Activated CD8-positive, alpha-beta T cell treated with anti-CD3 and anti-CD28 coated beads for 36 hours (primary cell): ENCODE measurements at places on chromosomes 1 and 21. TPM values are rescaled to one million over a fixed set of nuclear protein-coding genes. Genes with fewer than 3 reads are reported as not detected.
A peak's percentile ranks its signal among the peaks of the same experiment; 100 is the strongest.

DNA sequence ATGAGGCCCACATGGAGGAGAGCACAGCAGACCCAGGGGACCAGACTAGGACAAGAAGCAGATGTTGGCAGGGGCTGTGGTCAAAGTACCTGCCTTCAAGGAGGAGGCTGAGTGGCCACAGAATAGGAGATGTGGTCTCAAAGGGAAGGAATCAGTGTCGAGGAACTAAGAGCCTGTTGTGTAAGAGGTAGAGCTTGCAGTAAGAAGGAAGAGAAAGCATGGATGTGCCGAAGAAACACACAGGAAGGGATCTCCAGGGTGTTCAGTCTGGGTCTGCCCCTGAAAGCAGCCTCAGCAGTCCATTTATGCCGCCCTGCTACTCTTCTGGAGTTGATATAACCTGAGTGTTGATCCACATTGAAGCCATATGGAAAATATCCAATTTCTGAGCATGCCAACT is 83.9 kb downstream of the NID1 start:
- no peak overlapping the region for H3K27ac ChIP-seq
- H3K4me1 ChIP-seq = no peaks in the 10 kb centered on the region
- H3K36me3 ChIP-seq = no peaks in the 10 kb centered on the region
- H3K27me3 ChIP-seq = peaks cover 2% of the 10 kb centered on the region
- no peak overlapping the region for H3K4me3 ChIP-seq

DNA sequence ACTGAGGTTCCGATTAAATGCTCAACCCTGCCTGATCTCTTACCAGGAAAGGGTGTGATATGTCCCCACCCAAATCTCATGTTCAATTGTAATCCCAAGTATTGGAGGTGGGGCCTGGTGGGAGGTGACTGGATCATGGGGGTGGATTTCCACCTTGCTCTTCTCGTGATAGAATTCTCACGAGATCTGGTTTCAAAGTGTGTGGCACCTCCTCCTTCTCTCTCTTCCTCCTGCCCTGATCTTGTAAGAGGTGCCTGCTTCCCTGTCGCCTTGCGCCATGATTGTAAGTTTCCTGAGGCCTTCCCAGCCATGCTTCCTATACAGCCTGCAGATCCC is 34.9 kb downstream of the RSPH1 start:
- peak overlapping the region; percentile 50 for H3K27ac ChIP-seq
- DNase-seq = peak; percentile 20
- H3K36me3 ChIP-seq = no peaks in the 10 kb centered on the region
- H3K4me3 ChIP-seq = peak overlapping the region; percentile 24

GRCh38 chr21:33824156-33824941 is 91.3 kb downstream of the ATP5PO start:
- H3K4me3 ChIP-seq = no peak overlapping the region
- DNase-seq = no peak
- peaks cover 2% of the 10 kb centered on the region for H3K36me3 ChIP-seq
- no peaks in the 10 kb centered on the region for H3K27me3 ChIP-seq
- H3K4me1 ChIP-seq = no peaks in the 10 kb centered on the region

The TSPAN2 gene
- 0.74 TPM for total RNA-seq
